ENCODE measurements at places on chromosomes 2 and 18.
A peak's percentile ranks its signal among the peaks of the same experiment; 100 is the strongest.

- no peak for DNase-seq
Measured at GRCh38 chr2:10527585-10527984, 79.5 kb upstream of the ODC1 start.

DNA sequence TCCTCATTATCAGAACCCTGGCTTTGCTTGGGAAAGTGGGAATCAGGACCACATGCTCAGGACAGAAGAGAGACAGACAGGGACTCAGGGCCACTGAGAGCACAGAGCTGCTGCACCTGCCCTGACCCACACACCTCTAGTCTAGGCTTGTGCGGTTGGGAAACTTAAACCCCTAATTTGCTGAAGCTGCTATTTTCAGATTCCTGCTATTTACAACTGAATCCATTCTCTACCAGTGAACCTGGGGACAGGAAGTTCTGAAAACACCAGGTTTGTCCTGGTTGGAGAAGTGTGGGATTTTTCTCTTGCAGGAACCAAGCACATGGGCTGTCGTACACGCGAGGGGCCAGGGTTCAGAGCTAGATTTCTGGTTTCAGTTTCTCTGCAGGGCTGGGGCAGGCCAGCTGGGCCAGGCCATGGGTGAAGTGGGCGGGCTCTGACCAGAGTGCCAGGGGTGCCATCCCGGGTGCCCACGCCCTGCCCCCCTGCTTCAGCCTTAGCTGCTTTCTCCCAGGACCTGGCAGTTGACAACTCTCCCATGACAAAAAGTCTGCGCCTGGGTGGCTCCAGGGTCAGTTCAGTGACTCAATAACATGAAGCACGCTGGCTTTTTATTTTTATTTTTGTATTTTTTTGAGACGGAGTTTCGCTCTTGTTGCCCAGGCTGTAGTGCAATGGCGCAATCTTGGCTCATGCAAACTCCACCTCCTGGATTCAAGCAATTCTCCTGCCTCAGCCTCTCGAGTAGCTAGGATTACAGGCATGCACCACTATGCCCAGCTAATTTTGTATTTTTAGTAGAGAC is 51.3 kb upstream of the SLC1A4 start:
- no peak for DNase-seq

GRCh38 chr18:73980289-73980979 is 167.2 kb downstream of the FBXO15 start:
- DNase-seq = no peak

DNA sequence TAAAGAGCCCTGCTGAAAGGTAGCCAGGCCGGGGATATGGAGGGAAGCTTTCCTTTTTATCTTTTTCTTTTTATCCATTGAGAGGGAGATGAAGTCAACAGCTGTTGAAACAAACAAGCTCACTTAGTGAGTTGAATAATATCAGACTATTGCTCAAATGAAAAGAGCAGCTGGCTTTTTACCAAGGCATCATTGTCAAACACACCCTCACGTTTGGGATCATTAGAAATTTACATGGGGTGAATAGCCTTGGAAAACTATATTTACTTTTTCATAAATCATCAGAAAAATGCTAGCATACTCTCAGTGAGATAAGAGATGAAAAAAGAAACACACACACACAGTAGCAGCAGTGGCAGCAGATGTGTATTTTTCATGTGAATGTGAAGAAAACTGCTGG is 71.5 kb upstream of the HNMT start:
- DNase-seq = no peak

DNA sequence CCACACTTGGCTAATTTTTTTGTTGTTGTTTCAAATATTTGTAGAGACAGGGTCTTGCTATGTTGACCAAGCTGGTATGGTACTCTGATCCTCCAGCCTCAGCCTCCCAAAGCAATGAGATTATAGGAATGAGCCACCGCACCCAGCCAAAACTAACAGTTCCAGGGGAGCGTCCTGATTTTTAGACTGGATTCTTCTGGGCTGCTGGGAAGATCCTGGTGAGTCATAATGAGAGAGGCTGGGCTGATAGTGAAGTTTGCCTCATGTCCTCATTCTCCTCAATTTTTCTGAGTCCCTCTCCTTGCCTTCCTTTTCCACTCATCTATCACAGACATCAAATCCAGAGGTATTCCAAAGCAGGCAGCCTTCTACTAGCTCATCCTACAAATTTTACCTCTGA is 81.3 kb downstream of the VSNL1 start:
- DNase-seq = peak; percentile 58

- DNase-seq = no peak
Measured at GRCh38 chr18:46291149-46291548, 187.0 kb downstream of the HAUS1 start.

GRCh38 chr2:230874456-230874855 is 9.7 kb downstream of the ITM2C start:
- no peak for DNase-seq

- no peak for DNase-seq
Measured at GRCh38 chr2:128549094-128549493, 230.4 kb upstream of the HS6ST1 start.

DNA sequence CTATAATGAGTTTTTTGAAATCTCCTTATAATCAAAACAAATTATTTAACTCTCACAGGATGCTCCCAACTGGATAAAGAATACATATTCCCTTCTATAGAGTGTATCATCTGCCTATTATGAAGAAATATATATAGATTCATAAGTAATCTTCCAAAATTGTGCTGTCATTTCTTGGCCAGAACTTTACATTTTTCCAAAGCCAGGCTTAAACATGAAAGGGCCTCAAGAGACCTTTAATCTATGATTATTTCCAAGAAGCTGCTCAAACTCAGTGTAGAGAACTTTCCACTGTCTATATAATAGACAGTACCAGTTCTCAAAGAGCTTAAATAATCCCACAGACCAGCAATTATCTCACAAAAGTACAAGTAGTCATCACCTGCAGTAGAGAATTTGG is 211.0 kb downstream of the AKAIN1 start:
- no peak for DNase-seq

DNA sequence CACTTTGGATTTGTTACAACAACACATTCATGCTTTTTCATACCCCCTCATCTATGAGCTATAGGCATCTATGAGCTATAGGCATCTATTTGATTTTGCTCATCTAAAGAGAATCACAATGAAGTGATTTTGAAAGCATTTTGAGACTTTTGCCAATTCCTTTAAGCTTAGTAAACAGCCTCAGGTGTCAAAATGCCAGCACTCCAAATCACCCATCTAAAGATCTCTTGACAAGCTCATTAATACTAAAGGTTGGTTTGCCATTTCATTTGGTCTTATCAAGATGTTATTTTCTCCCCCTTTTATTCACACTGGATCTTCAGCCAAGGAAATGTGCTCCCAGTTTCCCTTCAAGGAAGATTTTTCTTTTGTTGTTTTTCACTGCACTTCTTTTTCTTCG is 110.7 kb upstream of the TLK1 start:
- DNase-seq = no peak

DNA sequence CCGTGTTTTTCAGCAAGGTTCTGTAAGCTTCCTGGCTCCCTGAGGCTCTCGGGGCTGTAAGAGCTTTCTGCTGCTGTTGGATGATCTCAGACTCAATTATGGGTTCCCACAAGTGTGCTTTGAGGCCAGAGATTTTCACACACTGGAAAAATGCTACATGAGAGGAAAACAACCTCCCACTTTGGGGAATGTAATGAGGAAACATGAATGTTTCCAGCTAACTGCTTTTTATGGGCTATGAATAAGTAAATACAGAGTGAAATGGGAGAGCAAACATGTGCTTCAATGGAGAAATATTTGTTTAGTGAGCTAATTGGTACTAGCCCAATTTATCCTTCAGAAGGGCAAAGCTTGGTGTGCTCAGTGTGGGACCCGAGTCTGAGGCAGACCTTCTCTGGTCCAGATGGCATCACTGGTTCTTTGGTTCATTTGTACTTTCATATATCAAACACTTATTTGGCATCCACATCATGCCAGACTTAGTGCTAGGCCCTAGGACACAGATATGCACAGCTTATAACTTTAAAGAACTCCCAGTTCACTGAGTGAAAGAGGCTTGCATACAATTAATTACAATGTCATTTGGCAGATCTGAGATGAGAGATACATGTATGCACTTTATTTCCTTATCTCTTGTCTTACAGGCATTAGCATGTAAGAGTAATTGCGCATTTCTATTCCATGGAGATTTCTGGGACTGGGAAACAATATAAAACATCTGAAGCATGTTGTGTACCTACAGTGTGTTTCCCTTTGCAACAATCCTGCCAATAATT is 248.8 kb downstream of the RDH14 start:
- peak; percentile 57 for DNase-seq

- no peak for DNase-seq
Measured at GRCh38 chr2:239685556-239685955, 284.7 kb upstream of the HDAC4 start.

DNA sequence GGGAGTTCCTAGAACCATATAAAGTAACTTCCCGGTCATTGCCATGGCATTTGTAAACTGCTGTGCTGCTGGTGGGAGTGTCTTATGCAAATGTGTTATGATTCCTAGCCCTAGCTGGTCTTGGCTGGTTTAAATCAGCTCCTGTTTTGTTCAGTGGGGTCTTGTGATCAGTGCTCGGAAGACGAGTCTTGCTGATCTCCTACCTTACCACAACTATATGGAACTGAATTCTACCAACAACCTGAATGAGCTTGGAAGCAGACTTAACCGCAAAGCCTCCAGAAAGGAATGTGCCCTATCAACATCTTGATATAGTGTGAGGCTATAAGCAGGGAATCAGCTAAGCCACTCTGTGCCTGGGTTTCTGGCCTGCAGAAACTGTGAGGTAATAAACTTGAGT is 33.5 kb downstream of the POLE4 start:
- peak; percentile 43 for DNase-seq

- DNase-seq = no peak
Measured at GRCh38 chr2:60925994-60926740, 44.8 kb downstream of the REL start.

GRCh38 chr2:56008661-56009431 is 85.3 kb upstream of the EFEMP1 start:
- peak; percentile 72 for DNase-seq

DNA sequence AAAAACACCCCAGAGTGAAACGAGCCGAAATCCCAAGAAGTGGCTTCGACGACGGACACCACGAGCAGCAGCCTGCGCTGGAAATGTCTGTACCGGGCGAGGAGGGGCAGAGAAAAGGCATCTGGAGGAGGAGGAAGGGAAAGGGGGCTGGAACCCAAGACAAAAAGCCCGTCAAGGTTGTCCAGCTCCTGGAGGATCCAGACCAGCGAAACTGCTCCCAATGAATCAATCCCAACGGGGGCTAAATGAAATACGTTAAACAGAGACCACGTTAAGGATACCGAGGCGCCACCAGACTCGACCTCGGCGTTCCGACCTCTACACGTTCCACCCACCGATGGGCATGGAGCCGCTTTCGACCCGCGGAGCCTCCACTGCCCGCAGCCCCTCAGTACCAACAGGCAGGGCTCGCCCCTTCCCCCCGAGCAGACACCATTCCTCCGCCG is 400 bp downstream of the CCDC88A start:
- DNase-seq = no peak

DNA sequence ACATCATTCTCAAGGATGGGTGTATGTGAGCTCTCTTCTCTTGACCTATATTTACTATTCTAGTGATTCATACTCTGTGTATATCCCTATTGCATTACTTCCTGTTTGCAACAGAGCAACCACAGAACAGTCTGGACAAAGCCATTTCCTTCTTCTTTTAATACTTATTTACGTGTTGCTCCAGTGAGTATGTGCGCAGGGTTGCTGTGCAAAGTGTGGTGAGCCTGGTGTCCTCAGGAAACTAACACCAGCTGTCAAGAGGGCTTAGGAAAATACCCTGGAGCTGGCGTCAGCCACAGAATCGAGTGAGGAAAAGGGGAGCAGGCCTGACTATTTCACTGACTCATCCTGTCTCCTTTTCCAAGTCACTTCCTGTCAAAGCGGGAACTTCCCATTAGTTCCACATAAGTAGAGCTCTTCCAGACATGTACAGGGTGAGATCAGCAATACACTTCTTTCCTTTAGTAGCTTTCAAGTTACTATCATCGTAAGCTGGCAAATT is 214.1 kb upstream of the COPS8 start:
- peak; percentile 82 for DNase-seq

DNA sequence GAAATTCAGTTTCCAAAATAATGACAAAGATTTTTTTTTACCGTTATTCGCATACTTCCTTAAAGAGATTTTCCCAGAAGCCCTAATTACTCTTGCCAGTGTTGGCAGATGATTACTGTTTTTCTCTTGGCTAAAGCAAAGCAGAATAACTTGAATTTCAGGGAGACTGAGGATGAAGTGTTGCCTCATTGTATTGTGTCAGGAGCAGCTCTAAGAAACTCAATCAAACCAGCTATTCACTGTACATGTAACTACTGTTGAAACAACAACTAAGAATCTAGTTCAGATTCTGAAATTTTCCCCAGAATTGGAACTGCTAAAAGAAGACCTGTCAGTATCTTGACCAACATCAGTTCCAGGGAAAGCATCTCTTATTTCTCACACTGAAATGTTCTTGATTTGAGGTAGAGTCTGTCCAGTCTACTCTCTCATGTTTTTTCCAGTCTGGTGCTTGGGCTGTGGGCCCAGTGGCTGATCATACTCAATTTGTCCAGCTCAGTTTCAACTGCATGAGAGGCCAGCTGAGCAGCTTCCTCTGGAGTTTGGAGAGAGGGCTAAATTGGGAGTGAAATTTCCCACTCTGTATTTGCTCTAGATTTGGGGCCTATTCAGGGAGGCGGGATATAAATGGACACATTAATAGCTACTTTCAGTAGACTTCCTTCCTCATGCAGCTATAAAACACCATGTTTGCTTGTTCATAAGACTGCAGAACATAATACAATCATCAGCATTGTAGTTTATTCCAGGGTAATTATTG is 78.5 kb downstream of the PPP1R1C start:
- peak; percentile 44 for DNase-seq

GRCh38 chr18:50125456-50125855 is 69.5 kb downstream of the MYO5B start:
- no peak for DNase-seq

GRCh38 chr2:96554293-96555145 is 18.0 kb downstream of the ARID5A start:
- no peak for DNase-seq

GRCh38 chr2:159710601-159711180 is 1.6 kb upstream of the MARCHF7 start:
- DNase-seq = no peak

DNA sequence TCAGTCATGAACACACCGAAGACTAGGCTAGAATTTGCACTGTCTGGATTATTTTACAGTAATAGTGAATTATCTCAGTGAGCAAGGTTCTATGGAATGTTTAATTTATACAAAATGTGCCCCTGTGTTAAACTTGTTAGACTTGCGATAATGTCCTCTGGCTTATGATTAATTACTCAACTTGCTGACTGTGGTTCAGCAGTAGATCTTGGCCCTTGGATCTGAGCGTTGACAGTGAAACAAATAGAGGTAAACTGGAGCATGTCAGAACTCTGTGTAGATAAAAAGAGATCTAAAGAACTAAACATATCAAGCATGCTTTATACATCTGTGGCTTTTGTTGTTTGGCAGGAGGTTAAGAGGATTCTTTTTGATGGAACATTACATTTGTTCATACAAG is 407.6 kb downstream of the DSEL start:
- DNase-seq = no peak

GRCh38 chr2:217074576-217075255 is 214.9 kb upstream of the TNP1 start:
- no peak for DNase-seq

- no peak for DNase-seq
Measured at GRCh38 chr18:45166836-45167551, 448.3 kb upstream of the SLC14A2 start.

GRCh38 chr18:46397174-46397573 is 259.8 kb downstream of the LOXHD1 start:
- DNase-seq = no peak
